Ammon's horn (tissue), 1 donor: ENCODE measurements at places on chromosomes 2 and 18.
A peak's percentile ranks its signal among the peaks of the same experiment; 100 is the strongest.

- no peak for DNase-seq
These were observed 52.4 kb downstream of the INHBB start for GRCh38 chr2:120398051-120398995.

DNA sequence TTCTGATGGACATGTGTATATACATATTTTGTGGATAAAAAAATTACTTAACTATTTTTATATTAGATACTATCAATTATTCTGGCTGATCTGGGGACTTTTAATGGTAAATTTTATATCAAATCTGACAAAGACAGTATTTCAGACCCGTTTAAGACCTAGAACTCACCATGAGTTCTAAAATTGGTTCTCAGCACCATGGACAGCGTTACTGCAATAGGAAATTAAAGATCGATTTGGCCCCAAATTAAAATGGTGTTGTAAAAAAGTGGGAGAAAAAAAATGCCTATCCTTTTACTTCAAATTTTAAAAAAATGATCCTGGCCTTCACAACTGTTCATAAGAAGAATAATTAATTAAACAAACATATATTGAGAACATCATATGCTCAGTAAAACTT lies 919 bp upstream of the SCN2A start:
- DNase-seq, result no peak

- no peak for DNase-seq
These were observed 1411.8 kb downstream of the LRP1B start for GRCh38 chr2:140718999-140719398.

- no peak for DNase-seq
These were observed 6.8 kb upstream of the TPO start for GRCh38 chr2:1406434-1406833.

- no peak for DNase-seq
These were observed 32.3 kb downstream of the ASXL2 start for GRCh38 chr2:25845843-25846505.

GRCh38 chr2:100267751-100268150 lies 54.5 kb downstream of the LONRF2 start:
- no peak for DNase-seq

- no peak for DNase-seq
These were observed 14.1 kb downstream of the MFF start for GRCh38 chr2:227339098-227339599.

GRCh38 chr2:28080911-28081310 lies 190.4 kb downstream of the BABAM2 start:
- DNase-seq, result no peak

DNA sequence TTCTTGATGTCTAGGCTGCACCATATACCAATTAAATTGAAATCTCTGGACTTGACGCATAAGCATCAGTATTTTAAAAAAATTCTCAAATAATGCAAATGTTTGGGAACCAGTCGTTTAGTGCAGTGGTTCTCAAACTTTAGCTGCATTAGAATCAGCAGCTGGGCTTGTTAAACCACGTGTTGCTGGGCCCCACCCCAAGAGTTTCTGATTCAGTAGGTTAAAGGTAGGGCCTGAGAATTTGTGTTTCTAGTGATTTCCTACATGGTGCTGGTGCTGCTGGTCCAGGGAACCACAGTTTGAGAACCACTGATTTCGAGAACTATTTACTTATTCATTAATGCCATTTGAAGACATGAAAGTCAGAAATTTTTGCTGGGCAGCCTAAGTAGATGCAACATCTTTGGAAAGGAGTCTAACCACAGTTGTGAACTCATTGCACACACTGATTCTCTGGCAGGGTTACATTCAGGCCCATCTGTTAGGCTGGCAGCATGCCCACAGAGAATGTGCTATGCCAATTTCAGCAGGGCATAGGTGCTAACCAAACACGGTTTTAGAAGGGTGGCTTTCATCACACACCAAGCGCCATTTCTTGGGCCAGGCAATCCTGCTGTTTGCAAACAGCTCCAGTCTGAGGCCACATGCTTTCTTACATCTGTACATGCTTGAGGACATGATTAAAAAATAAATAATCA lies 26.4 kb upstream of the ATP5MC3 start:
- DNase-seq, result peak; percentile 45

GRCh38 chr2:234126146-234126470 lies 75.6 kb downstream of the SPP2 start:
- DNase-seq, result no peak
